ENCODE measurements at places on chromosomes 2 and 18.
A peak's percentile ranks its signal among the peaks of the same experiment; 100 is the strongest.

DNA sequence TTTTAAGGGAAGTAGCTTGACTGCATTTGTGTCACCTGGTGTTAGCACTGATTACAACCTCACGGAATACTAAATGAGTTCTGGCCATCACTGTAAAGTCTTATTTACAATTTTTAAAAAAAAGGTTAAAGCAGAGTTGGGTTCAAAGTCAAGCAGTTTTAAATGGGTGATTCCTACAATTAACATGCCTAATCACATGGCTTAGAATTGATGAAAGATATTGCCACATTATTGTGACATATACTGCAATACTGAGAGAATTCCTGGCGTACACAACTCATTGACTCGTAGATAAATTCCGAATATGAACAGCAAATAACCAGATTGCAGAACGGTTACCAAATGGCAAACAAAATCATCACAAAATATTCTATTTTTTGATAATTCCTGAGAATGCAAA is 34.2 kb downstream of the ROCK2 start:
- DNase-seq = no peak

DNA sequence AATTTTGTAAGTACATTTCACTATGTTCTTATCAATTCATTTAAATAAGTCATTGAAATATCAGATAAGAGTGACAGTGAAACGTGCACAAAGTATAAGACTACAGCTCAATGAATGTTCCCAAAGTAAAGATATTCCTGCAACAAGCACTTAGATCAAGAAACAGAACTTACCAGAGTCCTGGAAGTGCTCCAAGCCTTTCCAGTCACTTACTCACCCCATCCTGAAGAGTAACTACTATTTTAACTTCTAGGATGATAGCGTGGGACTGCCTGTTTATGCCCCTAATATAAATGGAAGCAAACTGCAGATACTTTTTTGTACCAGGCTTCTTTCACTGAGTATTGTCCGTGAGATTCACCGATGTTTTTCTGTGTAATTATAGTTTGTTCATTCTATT is 768.9 kb downstream of the SLC4A3 start:
- DNase-seq = no peak

DNA sequence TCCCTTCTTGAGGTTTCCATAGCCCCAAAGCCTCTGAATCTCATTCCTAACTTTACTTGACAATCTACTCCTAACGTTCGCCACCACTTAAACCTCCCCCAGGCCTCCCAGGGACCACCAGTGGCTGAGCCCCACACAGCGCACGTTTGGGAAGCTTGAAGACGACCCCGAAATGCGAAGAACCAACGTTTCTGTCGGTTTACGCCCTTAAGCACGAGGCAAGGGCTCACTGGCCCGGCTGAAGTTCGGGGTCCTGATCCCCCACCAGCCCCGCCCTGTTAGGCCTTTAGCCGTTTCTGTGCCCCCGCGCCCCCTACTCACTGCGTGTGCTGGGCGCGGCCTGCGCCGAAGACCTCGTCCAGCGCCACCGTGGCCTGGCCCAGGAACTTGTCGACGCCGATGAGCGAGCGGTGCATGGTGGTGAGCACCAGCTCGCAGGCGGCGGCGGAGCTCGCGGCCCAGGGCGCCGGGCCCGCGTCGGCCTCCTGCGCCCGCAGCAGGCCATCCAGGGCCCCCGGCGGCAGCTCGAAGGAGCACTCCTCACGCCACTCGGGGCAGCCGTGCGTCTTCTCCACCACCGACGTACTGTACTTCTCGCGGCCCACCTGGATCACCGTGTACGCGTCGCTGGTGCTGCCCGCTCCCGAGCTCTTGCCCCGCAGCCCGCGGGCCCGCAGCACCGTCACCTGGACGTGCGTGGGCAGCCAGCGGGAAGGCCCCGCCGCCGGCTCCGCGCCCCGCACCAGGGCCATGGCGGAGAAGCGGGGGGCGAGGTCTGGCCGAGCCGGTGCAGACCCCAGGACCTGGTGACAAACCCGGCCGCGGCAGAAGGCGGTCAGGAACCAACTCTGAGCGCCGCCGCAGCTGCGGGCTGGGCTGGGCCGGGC is 479 bp downstream of the RAB11FIP5 start:
- no peak for DNase-seq

DNA sequence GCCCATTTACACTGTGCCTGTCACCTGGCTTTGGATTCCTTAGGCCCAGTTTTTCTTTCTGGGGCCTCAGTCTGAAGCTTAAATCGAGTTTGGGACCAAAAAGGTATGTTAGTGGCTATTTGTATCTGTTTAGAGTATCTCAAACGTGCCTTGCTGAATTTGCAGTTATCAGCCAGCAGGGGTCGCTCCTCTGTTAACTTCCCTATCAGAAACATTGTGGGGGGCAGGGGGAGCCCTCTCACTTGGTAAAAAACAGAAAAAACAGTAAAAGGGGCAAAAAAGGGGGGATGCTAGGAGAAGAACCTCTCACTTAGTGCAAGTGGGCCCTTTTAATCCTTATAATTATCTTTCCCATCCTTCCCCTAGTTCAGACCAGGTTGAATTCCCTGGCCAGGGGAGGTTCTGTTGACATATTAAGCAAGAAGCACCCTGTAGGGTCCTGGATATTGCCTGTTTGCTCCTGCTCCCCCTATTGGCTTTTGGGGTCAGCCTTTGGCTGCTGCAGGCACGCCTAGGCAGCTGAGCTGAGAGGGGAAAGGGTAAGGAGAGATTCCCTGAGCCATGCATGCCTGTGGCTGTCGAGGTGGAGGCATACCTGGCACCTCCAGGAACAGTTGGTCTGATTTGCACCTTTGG is 8.8 kb upstream of the IFIH1 start:
- peak; percentile 50 for DNase-seq

DNA sequence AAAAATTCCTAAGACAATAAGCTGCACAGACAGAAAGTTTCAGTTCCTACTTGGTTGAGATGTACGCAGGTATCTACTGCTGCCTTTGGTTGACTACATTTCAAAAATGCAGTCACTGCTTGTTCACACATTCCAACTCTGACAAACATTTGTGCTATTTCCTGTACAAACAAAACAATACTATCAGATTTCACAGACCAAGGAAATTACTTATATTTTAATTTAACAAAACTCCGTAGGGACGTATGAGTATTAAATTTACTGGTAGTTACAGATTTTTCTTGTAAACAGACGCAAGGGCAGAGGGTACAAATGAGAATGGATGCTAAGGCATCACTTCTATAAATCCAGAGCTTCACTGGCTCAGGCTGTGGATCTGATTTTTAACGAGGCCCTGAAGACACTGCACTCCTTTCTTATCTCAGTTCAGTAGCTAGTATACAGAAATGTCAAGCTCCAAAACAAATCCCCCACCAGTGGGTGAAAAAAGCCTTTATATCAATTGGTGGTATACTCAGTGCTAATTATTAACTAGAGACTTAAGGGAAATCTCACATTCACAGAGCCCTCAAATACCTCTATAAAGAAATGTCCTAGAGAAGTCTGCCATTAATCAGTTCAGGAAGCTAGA is 31.7 kb upstream of the TTC32 start:
- DNase-seq = no peak

DNA sequence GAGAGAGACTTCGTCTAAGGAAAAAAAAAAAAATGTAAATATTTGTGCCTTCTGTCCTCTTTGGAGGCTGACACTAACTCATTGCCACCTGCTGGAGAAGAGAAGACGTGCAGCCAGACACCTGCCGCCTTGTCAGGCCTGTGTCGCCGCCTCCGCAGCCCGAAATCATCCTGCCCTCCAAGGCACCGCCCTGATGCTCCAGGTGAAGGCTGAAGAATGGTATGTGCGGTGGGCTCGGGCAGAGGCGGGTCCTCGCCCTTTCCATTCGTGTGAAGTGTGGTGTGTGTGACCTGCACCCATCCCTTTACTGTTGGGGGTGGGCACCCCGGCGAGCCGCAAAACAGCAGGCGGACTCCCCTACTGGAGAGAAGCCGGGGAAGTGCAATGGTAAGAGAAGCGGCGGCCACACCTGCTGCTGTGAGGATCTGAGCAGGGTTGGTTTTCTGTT is 60.4 kb downstream of the FAM161A start:
- DNase-seq = peak; percentile 79
